ENCODE measurements at places on chromosomes 2 and 18. TPM values are rescaled to one million over a fixed set of nuclear protein-coding genes. Genes with fewer than 3 reads are reported as not detected.

The LCT gene
- polyA plus RNA-seq: not detected

The LYG2 gene
- polyA plus RNA-seq: not detected

The CFAP65 gene
- polyA plus RNA-seq: not detected

The COBLL1 gene
- polyA plus RNA-seq: 27.9 TPM

The MPHOSPH10 gene
- polyA plus RNA-seq: 29.3 TPM

The CDCA7 gene
- polyA plus RNA-seq: 20.0 TPM

The LIMS4 gene
- 0.93 TPM for polyA plus RNA-seq

The NCKAP5 gene
- 3.0 TPM for polyA plus RNA-seq
